Thoracic aorta (tissue), 2 donors: ENCODE measurements at places on chromosomes 12 and 14. TPM values are rescaled to one million over a fixed set of nuclear protein-coding genes. Genes with fewer than 3 reads are reported as not detected.
A peak's percentile ranks its signal among the peaks of the same experiment; 100 is the strongest.

DNA sequence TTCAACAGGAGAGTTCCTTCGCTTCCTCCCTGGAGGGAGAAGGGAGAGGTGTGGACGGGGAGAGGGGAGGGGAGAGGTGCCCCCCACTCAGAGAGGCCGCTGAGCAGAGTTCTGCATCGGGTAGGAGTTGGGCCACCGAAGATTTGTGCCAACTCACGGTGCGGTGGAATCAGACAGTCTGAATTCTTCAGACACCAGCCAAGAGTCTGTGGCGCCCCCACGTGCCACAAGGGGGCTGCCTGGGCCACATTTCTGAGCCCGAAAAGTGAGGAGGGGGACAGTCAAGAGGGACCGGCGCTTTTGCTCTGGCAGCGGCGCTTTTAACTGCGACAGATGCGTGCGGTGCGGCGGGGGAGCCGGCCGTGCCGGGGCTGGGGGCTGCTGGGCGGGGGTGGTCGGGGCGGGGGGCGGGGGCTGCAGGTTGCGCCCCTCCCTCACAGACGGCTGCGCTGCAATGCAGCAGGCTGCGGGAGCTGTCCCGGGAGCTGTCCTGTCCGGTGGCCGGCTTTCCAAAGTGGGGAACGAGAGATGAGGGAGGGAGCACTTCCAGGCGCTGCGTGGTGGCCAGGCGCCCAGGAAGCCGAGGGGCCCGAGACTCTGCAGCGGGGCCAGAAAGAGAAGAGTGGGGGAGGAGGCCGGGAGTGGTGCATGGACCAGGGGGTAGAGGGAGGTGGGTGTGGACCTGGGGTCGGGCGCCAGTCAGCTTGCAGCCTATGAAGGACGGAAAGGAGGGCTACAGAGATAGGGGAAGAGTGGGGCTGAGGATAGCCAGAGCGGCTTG lies 975 bp upstream of the RTL1 start:
- no peak for DNase-seq

DNA sequence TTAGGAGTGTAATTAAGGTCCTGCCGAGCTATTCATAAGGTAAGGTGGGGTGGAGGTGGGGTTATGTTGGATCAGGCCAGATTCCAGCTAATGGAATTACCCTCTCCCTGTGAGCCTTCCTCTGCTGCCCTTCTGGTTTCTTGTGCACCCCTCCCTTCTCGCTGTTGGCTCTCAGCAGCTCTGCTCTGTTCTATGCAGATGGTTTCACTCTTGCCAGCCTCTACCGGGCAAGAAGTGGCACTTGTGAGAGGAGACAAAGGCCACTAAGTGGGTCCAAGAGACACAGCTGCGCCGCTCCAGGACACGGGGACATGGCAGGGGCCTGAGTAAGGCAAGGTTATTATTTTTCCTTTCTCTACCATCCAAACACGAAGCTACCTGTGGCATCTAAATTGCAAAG lies 334.4 kb downstream of the EMP1 start:
- DNase-seq: no peak

GRCh38 chr12:80810874-80811273 lies 94.2 kb downstream of the MYF5 start:
- no peak for DNase-seq

- DNase-seq: no peak
Measured at GRCh38 chr12:9940375-9940774, 8.2 kb upstream of the CLEC2A start.

GRCh38 chr12:79857675-79858074 lies 77.2 kb downstream of the PPP1R12A start:
- DNase-seq: no peak

DNA sequence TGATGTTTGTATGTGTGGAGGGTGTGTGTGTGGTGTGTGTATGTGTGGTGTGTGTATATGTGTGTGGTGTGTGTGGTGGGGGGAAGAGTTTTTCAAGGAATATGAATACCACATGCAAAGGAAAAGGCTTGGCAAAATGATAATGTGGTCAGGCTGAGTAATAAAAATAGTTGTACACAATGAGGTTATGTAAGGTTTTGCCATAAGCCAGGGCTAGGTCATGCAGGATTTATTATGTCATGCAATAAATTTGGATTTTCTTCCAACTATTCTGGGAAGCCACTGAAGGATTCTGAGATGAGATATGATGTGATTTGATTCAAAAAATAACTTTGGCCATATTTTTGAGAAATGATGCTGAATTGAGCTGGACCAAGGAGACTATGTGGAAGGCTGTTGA lies 1191.6 kb upstream of the SEL1L start:
- no peak for DNase-seq

DNA sequence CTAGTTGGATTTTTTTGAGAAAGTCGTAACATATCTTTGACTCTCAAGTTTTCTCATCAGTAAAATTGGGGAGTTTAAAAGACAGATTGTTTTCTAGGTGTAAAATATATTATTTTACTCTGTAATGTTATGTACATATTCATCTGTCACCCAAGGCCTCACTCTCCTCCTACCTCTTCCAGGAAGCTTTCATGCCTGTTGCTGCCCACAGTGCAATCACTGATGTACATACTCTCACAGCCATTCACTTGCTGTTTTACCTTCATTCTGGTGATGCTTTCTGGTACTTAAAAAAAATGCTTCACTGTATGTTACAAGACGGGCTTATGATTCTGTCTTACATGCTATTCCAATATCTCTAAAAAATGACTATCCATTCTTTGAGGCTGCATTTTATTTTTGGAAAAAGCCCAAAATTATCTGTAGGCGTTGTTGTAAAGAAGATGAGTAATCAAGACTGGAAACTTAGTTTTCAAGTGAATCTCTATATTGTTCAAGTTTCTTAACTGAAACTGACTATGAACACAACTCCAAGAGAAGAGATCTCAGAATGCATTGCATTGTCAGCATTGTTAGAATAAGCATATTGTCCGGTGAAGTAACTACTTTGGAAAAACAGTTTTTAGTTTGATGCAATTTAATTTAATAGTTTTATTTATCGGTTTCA lies 82.5 kb downstream of the LMO3 start:
- no peak for DNase-seq

GRCh38 chr12:26704214-26704613 lies 128.8 kb downstream of the ITPR2 start:
- no peak for DNase-seq

GRCh38 chr12:116458492-116458891 lies 100.7 kb upstream of the MAP1LC3B2 start:
- DNase-seq: no peak

- DNase-seq: no peak
Measured at GRCh38 chr12:5969974-5970690, 25.1 kb upstream of the ANO2 start.

DNA sequence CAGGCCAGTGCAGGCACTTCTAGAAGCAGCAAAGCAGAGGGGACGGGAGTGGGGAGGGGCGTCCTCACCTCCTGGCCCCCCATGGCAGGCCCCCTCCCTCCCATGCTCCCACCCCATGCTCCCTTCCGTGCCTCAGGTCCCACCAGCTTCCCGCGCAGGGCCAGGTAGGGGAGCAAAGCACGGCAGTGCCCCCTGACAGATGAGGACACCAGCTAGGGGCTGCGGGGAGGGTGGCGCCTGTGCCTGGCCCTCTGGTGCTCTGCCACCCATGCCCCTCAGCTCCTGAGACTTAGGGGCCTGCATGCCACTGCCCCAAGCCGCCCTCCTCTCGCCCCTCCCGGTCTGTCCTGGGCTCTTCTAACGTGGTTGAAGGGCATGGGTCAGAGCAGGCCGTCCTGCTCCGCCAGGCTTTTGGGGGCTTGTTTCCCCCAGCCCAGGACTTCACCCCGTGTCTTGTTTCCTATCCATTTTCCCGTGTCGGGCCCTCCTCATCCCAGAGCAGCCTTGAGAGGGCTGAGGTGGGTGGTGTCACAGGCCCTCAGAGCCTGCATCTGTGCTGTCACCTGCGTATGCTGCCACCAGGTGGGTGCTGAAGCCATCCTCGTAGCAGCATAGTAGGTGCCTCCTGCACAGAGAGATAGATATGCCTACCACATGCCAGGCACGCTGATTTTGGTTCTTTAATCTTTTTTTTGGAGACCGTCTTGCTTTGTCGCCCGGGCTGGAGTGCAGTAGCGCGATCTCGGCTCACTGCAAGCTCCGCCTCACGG lies 10.2 kb downstream of the TRMT61A start:
- no peak for DNase-seq

DNA sequence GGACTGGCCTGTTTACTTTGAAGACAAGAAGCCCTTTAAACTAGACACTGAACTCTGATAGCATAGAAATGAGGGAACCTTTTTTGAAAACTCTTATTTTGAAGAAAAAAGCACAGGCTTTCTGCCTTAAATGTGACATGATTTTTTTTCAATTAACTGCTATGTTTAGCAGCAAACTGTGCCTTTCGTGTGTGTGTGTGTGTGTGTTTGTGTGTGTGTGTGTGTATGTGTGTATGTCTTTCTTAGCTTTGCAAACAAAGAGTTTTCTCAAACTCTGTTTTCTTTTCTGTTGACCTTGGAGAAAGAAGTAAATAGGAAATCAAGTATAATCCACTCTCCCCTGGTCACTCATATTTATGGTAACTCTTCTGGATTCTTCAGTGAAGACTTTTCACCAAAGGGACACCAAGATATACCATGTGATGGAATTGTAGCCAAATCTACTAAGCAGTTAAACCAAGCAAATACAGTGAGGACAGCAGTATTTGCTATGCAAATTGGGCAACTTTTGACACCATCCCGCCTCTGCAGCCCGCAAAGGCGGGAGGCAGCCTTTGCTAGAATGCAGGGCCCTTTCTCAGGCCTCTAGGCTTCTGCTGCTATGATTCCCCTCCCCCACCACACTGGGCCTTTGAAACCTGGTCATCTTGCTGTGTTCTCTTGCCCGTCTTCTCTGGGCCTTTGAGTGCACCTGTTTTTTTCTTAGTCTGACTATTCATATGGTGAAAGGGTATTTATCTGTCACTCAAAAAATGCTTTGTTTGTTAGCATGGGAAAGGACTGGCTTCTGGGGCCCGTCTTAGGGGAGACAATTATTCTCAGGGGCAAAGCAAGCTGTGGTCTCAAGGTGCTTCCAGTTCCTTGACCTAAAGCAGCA lies 107.9 kb downstream of the MYRFL start:
- DNase-seq: no peak

DNA sequence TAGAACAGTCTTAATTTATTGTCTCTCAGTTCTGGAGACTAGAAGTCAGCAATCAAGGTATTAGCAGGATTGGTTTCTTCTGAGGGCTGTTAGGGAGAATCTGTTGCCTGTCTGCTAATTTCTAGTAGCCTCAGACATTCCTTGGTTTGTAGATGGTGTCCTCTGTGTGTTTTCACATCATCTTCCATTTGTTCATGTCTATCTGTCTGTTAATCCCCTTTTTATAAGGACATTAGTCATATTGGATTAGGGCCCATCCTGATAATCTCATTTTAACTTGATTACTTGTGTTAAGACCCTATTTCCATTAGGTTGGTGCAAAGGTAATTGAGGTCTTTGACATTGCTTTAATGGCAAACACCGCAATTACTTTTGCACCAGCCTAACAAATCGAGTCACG lies 34.3 kb downstream of the TBC1D15 start:
- DNase-seq: no peak

DNA sequence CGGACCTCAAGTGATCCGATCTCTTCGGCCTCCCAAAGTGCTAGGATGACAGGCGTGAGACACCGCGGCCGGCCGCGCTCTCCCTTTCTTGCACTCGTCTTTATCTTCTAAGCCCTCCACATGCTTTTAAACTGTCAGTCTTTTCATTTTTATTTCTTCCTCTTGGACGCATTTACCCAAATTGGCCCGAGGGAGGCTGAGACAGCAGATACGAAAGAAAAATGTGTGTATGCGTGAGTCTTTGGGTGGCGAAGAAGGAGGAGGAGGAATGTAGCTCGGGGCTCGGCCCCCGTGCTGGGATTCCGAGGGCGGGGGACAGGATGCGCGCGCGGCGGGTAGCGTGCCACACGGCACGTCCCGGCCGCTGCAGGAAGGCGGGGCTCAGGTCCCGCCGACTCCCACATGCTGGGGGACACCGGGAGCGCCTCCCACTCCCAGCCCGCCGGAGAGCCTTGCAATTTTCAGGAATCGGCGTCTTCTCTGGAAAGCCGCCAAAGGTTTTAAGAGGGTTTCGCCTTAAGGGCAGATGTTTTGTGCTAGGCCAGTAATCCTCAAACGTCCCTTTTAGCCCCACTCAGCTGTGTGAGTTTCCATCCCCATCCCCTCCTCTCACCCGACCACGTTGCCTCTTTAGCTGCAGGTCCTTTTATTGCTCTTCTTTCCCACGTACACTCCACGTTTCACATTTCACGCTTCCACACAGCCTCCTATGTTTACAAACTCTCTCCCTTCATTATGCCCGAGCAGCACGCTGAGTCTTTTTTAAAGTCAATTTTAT lies 34.7 kb upstream of the SLC2A3 start:
- DNase-seq: peak; percentile 62

DNA sequence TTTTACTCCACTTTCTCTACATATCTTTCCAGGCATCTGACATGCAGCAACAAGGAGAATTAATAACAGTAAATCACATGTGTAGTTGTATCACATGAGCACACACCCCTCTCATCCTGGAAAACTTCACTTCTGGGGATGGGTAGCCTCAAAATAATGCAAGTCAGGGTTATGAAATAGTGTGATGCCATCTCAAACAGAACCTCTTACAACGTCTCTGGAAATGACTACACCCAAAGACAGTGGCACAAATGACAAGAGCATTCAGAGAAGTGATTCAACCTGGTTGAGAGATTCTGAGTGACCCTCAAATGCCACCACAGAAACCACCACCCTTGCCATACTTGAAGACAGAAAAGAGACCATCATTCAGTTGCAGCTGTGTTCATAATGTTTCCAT lies 2.8 kb downstream of the DIO2 start:
- no peak for DNase-seq

GRCh38 chr12:52258335-52258901 lies 16.0 kb upstream of the KRT86 start:
- DNase-seq: no peak

DNA sequence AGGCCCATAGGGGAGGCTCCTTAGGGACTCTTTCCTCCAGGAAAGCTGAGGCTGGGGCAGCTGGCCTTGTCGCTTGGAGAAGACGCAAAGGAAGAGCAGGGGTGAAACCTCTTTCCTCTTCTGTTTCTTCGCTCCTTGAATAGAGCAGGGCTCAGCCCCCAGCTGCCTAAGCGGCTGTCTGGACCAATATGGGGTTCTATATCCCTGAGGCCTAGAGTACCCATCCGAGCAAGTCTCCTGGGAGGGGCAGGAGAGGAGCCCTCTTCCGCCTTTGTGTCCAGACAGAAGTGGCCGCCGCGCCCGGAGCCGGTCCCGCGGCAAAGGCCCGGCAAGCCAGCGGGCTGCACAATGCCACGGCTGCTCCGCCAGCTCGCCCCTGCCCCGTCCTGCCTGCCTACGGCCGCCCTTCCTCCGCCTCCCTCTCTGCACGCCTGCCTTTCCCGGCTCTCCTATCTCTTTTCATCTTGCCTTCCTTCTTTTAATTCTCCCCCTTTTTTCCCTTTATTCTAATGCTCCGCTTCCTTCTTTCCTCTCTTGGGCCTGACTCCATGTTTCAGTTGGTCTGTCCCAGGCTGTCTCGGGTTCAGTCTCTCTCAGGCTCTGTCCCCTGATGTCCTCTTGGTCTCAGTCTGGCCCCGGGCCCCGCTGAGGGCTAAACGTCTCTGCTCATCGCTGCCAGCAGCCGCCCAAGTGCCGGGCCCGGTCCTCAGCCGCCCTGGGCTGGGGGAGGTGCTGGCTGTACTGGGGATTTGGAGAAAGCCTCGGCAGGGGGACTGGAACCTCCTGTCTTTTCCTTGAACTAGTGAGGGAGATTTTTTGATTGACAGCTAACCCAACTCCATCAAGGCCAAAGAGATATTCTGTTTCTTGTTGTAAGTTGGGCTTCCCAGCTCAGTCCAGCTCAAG lies 2.5 kb upstream of the HOXC9 start:
- DNase-seq: no peak

LRRC10 gene
- not detected for total RNA-seq

STAC3 gene
- total RNA-seq: 0.27 TPM

KCNH3 gene
- total RNA-seq: 0.35 TPM

NINJ2 gene
- total RNA-seq: 5.3 TPM

TAS2R20 gene
- 5.8 TPM for total RNA-seq

CMA1 gene
- not detected for total RNA-seq
